ENCODE measurements at places on chromosomes 5 and 9. TPM values are rescaled to one million over a fixed set of nuclear protein-coding genes. Genes with fewer than 3 reads are reported as not detected.

- peak; percentile 42 for DNase-seq
Measured at GRCh38 chr9:121201045-121201737, 478 bp downstream of the RAB14 start.

- DNase-seq: peak; percentile 58
Measured at GRCh38 chr9:3732077-3733038, 206.6 kb upstream of the RFX3 start.

Gene PPP3R2
- total RNA-seq: not detected

- DNase-seq: no peak
Measured at GRCh38 chr9:134497283-134497860, 144.2 kb upstream of the COL5A1 start.

- DNase-seq: no peak
Measured at GRCh38 chr5:32096891-32097595, 77.1 kb downstream of the GOLPH3 start.

DNA sequence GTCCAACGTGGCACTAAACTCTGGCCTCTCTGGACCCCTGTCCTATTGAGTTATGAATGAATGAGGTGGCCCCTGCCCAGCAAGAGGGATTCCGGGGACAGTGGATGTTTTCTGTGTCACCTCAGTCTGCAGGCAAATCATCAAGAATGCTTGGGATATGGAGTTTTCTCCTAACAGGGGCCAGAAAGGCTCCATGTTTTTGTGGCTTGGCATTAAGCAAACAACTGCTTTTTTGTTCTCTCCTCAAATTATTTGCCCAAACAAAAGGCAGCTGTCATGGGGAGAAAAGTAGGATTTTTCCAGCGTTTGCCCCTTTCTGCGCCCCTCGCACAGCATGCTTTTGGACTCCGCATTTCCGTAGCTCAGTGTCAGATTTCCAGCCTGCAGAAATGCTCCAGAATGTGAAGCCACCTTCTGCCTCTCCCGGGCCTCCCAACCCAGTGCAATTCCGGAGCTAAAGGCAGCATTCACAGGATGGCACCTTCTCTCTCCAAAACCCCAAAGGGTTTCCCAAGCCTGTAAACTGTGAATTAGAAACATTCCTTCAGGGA lies 553.3 kb downstream of the CCDC171 start:
- DNase-seq: no peak

DNA sequence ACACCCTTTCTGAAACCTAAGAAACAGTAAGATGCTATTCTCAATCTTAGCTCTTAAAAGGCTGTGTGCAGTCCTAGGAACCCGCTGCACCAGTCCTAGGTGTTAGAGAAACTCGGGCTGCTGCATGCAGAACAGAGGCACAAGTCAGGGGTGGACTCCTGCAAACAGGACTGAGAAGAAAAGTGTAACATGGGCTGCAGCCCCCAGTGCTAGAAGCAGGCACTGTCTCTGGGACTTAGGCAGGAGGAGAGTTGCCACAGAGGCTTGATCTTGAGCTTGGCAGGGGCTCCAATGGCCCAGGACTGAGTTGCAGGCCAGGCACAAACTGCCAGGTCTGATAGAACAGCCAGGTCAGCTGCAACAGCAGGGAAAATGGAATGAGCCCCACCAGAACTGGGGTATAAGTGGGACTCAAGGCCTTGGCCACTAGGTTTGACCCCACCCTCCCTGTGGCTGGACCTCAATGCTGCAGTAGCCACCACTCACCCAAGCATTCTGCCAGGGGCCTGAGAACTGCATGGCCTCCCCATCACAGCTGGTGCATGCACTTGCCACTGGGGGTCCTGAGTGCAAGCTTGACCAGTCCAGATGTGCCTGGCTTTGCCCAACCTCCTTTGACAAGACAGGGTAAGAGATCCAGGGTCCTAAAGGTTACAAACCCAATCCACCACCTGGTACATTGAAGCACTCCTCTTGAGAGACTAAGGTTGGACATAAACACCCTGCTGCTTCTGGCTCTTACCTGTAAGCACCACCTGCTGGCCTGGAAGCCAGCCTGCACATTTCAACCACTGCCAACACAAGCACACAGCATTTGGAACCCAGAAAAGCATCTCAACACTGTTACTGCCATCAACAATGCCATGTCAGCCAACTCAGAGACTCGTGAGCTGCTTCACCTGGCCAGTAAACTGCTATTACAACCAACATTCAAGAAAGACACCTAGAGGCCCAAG lies 103.3 kb downstream of the FBXL17 start:
- DNase-seq: no peak

Gene SEMA4D
- 314 TPM for total RNA-seq

DNA sequence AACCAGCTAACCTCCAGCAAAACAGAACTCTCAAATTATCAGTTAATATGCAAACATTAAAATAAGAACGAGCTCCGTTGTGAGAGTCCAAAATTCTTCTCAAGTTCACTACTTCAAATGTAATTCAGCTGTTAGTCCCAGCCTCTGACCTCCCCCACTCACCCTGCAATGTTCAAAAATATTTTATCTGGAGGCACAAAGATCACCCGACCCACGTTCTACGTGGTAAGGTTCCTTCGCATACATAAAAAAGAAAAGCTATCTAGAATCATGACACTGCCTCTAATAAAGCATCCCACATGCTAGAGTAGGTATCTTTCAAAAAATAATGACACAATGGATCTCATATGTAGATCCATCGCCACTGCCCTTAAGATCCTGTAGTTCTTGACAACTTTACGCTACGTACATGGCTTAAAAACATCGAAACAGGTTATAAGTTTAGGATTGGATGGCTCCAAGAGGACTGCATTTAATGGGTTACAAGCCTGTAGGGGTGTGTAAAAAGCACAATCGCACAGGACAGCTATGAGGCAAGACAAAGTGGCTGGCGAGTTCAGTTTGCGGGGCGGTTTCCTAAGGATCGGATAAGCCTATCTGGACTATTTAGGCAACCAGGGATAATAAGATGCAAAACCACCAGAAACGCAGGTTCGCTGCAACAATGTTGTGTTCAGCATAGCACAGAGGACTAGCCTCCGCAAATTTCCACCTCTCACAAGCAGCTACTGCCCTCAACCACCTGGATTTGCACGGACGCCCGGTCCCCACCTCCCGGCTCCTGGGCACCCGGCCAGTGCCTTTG lies 969 bp downstream of the CLK4 start:
- DNase-seq: no peak

- DNase-seq: no peak
Measured at GRCh38 chr5:95936812-95937397, 24.7 kb downstream of the ELL2 start.

DNA sequence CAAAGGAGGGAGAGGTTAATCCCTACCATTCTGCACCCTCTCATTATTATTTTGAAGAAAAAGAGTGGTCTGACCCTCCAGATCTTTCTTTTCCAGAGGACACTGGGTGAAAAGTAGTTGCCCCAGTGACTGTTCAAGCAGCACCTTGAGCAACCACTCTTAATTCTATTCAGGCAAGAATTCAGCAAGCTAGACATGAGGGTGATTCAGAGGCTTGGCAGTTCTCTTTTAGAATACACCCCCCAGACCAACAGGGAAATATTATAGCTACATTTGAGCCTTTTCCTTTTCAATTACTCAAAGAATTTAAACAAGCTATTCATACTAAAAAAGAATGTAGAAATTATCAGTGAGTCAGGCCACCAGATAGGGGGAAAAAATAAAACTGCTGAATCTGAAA lies 178.3 kb downstream of the MRPS30 start:
- DNase-seq: no peak

DNA sequence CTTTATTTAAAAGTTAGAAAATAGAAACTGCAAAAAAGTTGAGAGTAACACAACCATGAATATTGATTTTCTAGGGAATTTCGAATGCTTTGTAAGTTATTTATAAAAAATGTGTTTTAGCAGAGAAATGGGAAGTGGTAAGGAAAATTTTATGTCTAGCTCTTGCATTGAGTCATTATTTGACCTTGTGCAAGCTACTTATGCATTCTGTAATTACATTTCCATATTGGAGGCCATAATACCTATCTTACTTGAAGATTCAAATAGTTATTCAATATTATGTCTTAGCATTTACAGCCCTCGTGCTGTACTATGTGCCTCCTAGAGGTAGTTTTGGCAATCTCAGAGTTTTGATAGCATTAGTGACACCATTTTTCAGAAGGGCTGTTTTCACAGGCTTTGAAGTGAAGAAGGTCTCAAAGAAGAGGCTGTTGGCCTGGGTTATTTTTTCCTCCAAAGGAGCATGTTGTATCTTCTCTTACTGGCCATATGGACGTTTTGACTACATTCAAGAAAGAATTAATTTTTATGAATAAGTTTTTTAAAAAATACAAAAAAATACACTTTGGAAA lies 7.4 kb upstream of the DAP start:
- no peak for DNase-seq

Gene MCIDAS
- not detected for total RNA-seq

DNA sequence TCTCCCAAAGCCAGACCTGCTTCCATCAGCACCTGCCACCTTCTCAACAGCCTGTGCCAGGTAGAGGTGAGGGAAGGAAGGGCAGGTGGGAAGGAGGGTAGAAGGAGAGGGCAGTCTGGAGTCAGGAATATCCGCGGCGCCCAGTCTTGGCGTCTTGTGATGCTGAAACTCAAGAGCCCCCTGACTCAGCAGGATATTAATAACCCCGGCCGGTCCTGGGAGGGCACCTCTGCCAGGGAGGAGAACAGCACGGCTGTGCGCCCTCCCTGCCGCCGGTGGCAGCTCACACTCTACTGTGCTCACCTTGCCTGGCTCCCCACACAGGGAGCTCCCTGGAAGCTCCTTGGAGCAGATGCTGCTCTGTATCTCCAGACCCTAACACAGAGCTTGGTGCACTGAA lies 11.6 kb upstream of the NTNG2 start:
- DNase-seq: no peak

DNA sequence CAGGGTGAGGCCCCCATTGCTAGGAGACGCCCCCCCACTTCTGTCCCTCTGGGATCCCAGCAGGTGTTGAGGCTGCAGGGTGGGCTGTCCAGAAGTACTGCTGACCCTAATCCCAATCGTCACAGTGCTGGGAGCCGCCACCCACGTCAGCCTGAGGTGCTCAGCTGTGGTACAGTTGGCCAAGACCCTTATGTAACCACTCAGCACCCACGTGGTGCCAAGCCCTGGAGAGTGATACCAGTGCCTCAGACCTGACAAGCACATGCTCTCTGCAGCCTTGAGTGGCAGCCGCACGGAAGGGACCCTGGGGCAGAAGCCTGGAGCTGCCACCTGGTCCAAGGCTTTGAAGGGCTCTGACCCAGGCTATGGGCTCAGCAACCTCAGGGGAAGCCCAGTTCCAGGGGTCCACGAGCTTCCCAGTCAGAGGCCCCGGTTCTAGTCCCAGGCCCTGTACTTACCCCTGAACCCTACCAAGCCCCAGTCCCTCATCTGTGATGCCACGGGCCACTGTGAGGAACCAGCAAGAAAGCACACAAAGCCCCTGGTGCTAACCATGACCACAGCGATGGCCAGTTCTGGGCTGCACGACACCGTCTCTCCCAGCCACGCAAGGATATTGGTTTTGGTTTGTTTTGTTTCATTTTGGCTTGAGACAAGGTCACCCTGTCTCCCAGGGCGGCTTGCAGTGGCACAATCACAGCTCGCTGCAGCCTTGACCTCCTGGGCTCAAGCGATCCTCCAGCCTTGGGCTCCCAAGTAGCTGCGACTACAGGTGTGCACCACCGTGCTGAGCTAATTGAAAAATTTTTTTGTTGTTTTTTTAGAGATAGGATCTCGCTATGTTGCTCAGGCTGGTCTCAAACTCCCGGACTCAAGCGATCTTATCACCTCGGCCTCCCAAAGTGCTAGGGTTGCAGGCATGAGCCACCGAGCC lies 50.7 kb downstream of the DBH start:
- DNase-seq: no peak

- DNase-seq: no peak
Measured at GRCh38 chr5:137114529-137114928, 384.6 kb downstream of the SPOCK1 start.

DNA sequence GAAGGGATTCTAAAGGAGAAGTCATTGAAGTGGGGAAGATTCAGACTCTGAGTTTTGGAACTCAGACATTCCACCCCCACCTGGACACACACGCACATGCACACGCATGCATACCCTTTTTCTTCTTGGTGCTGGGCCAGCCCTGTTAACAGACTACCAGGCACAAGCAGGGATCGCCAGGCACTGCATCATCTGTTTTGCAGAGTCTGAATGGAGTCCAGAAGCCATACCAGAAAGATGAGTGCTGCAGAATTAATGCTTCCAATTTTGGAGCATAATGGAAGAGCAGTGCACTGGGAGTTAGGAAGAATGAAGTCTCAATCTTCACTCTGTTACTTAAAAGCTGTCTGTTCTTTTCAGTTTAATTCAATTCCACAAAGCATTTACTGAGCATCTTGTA lies 95.5 kb downstream of the PDE8B start:
- no peak for DNase-seq

Gene EGFLAM
- total RNA-seq: not detected

DNA sequence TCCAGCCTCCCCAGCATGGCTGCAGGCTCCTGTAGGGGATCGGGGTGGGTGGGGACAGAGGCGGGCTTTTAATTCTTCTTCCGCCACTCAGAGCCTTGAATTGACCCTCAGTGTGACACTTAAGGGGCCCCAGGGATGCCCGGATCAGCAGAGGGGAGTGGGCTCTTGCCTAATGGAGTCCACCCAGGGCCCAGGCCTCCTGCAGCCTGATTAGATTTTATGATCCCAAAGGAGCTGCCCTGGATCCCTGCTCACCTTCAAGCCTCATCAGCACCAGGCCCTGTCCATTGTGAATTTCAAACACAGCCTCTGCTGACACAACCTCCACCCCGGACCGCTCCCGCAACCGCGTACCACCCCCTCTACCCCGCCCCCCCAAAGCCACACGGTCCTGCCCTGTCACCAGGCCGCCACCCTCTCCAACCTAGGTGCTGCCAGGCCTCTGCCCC lies 214.1 kb upstream of the IER5L start:
- no peak for DNase-seq

- DNase-seq: no peak
Measured at GRCh38 chr5:18496041-18496440, 861.8 kb downstream of the TAF11L14 start.

DNA sequence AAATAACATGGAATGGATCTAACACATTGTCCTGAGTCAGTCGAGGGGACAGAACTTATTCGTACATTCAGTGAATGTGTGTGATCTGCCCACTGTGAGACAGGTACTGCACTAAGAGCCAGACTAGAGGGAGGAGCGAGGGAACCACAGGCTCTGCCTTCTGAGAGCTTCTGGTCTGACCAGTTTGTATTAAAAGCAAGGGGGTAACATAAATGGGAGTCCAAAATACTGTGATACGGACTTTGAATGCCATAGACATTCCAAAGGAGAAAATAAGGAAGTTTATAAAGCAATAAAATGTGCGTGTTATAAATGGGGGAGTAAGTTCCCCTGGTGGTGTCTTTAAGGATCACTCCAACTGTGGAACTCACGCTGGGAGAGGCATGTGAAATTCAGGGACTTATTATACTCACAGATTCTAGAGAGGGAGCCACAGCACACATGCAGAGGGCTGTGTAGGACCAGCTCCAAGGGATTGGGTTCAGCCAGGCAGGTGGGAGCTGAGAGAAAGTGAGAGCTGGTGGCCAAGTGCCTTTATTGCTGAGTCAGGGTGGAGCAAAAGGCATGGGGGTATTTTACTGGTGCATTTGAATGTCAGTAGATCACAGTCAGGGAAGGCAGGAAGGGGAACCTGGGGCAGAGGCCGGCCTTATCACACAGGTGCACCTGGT lies 186.5 kb upstream of the WWC1 start:
- DNase-seq: no peak

Gene NSMF
- 59.0 TPM for total RNA-seq

Gene TMEM8B
- total RNA-seq: 2.3 TPM

- no peak for DNase-seq
Measured at GRCh38 chr5:111385970-111386831, 126.1 kb downstream of the STARD4 start.
